ENCODE measurements at places on chromosomes 16 and 17.
A peak's percentile ranks its signal among the peaks of the same experiment; 100 is the strongest.

- no peak overlapping the region for H3K27ac ChIP-seq
- no peak overlapping the region for H3K4me3 ChIP-seq
- no peak for DNase-seq
- H3K36me3 ChIP-seq: peaks cover 10% of the 10 kb centered on the region
Measured at GRCh38 chr17:59047616-59048015, 59.1 kb downstream of the TRIM37 start.

- H3K4me3 ChIP-seq: no peak overlapping the region
- H3K27me3 ChIP-seq: no peaks in the 10 kb centered on the region
- no peaks in the 10 kb centered on the region for H3K36me3 ChIP-seq
- H3K4me1 ChIP-seq: peaks cover 17% of the 10 kb centered on the region
- H3K27ac ChIP-seq: no peak overlapping the region
Measured at GRCh38 chr17:49224198-49224996, 6.2 kb downstream of the PHOSPHO1 start.

GRCh38 chr17:36591434-36592315, at the start of gene DHRS11:
Gene DHRS11, plus strand, starts transcription at chr17:36591879. Its CDS starts 131 bp downstream, at chr17:36592010.
- H3K27me3 ChIP-seq: no peaks in the 10 kb centered on the region
- H3K4me1 ChIP-seq: no peaks in the 10 kb centered on the region
- H3K4me3 ChIP-seq: peak within 1 kb of the TSS; percentile 65
- H3K36me3 ChIP-seq: peaks cover 2% of the 10 kb centered on the region
- peak within 1 kb of the TSS; percentile 77 for H3K27ac ChIP-seq

DNA sequence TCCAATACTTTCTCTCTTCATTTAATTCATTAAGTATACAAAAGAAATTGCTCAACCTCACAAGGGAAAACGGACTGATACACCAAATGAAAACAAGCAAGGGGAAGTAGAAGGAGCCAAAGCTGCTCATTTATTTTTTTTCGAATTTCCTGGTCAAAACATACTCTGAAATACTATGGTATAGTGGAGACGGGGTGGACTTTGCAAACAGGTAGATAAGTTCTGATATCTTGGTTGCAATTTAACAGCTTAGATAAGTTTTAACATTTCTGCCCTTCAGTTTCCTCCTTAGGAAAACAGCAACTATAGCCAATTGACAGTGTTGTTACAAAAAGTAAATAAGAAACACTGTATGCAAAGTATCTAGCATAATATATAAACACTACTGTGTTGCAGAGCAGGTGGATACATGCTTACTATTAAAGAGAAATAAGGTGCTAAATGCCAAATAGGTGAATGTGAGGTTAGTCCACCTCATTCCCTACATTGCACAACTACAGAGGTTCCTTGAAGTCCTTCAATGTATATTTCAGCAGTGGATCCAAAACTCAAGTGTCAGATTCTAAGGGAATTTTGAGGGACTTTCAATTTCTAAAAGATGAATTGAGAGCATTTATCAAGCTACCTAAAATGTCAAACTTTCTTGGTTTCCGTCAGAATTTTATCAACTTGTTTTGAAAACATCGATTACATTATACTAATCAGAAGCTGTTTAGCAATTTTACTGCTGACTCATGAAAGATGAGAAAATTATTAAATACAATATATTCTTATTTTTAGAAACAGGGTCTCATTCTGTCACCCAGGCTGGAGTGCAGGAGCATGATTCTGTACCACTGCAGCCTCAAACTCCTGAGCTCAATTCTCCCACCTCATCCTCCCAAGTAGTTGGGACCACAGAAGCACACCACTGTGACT, 11.0 kb downstream of the CCDC47 start:
- H3K36me3 ChIP-seq: peaks cover 26% of the 10 kb centered on the region
- H3K4me3 ChIP-seq: no peak overlapping the region
- no peak overlapping the region for H3K27ac ChIP-seq
- no peak for DNase-seq
- H3K4me1 ChIP-seq: no peaks in the 10 kb centered on the region
- no peaks in the 10 kb centered on the region for H3K27me3 ChIP-seq

DNA sequence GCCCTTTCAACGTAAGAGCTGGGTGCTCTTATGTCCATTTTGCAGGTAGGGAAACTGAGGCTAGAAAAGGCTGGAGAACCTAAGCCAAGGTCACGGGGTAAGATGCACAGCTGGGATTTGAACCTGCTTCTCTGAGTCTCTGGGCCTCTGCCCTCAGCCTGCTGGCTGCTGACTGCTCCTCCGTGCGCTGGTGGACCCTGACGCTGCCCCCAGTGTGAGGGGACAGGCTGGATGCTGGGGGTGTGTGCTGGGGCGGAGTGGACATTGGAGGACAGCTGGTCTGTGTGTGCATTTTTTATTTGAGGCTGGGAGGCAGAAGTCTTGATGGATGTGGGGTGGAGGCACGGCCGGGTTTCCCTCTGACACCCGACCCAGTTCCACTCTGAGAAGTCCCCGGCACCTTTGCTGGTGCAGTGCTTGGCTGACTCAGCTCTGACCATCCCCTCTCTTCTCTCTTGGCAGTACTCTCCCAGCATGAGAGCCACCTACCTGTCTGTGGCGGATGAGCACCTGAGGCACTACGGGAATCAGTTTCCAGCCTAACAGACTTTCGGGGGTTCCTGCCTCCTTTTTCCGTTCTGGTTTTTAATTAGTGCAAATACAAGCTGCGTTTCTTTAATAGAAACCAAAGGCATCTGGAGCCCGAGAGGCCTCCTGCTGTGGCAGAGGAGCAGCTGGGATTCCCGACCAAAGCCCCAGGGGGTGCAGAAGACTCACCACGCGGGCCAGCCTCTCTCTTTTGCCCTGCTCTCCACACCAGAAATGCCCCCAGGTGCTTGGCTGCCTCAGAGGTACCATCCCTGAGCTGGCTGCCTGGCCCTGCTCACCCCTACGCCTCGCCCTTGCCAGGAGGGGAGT, 14.1 kb upstream of the DNAI2 start:
- no peak overlapping the region for H3K4me3 ChIP-seq
- no peak overlapping the region for H3K27ac ChIP-seq
- H3K4me1 ChIP-seq: no peaks in the 10 kb centered on the region
- no peak for DNase-seq

- no peaks in the 10 kb centered on the region for H3K36me3 ChIP-seq
- H3K27me3 ChIP-seq: no peaks in the 10 kb centered on the region
- H3K4me3 ChIP-seq: no peak overlapping the region
- DNase-seq: no peak
- no peaks in the 10 kb centered on the region for H3K4me1 ChIP-seq
Measured at GRCh38 chr17:57595426-57595825, 149.7 kb downstream of the CCDC182 start.

DNA sequence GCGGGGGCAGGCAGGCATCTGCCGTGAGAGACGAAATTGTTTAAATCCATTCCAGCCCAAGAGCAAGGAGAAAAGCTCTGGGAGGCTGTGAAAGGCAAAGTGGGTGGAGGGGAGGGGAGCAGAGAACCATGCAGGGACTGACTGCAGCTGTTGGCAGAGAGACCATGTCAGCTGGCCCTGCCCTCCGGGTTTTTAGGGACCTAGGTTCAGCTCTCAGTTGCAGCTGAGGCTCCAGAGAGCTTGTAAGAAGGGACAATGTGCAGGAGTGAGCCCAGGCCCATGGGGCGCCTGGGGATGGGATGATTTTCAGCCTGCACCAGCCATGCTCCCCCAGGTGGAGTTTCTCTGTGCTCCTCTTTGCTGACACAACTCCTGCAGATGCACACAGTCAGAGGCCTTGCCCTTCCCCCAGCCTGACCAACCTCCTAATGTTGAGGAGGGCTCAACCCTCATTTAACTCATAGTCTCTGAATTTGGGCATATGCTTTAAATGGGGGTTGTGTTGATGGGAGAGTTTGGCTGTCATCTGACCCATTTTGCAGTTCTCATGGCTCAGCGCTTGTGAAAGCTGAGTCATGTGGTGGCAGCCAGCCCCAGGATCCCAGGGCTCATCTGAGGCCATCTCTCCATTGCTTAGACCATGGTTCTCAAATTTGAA, 70.9 kb downstream of the PLXDC1 start:
- H3K27ac ChIP-seq: no peak overlapping the region
- H3K36me3 ChIP-seq: no peaks in the 10 kb centered on the region
- no peak overlapping the region for H3K4me3 ChIP-seq
- H3K4me1 ChIP-seq: no peaks in the 10 kb centered on the region

Data from Panc1 (cell line).